Kidney (tissue), 22 donors: ENCODE measurements at places on chromosomes 6 and 20. TPM values are rescaled to one million over a fixed set of nuclear protein-coding genes. Genes with fewer than 3 reads are reported as not detected.

DNA sequence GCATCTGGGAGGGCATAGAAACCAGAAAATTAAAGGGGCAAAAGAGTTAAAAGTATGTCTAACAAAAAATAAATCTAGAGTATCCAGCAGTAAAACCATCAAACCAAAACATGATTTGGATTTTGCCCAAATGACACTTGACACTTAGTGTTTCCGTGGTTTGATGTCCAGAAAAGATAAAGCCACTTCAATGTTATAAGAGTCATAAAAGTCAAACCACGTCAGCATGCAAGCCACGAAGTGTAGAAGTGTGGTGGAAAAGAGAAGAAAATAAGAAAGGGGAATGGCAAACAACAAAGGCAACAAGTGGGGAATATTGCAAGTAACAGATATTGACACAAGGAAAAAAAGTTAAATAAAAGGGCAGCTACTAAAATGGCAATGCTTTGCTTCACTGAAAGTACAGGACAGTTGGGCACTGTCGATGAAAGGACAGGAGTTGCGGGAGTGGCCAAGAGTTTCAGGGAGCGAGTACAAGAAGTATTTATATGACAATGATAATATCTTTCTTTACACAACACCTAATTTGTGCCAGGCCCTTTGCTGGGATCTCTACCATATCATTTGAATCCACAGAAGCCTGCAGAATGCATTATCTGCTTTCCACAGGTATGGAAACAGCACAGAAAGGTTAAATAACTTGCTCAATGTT is 6.3 kb upstream of the HDDC2 start:
- DNase-seq: no peak
- H3K4me3 ChIP-seq: no peak overlapping the region
- no peak overlapping the region for H3K27ac ChIP-seq
- H3K4me1 ChIP-seq: no peaks in the 10 kb centered on the region

Gene NKAIN4
- total RNA-seq: 29.7 TPM

DNA sequence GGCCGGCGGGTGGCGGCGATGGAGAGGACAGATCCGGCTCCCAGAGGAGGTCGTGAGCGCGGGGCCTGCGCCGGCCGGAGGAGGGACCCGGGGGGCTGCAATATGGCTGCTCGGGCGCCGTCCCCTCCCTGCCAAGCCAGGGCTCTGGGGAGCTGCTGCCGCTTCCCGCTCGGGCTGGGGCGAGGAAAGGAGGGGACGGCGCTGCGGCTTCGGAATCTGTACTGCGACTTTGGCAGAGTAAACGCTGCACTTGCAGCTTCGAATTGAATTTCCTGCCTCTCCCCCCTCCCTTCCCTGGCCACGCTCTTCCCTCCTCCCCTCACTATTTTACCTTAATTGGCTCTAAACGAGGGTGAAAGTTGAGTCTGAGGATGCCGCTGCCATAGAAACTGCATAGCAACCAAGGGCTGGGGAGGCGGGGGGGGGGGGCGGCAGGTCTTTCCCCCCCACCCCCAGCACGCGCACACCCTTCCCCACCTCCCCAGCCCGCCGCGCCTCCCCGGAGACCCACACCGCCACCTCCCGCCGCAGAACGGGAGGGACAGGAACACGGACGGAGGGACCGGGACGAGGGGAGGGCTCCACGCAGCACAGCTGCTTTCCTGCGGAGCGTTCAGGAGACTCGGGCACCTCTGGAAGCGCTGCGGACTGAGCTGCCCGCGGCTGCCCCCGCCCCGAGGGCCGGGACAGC is 93.9 kb downstream of the RNASET2 start:
- DNase-seq: peak; percentile 59
- H3K27ac ChIP-seq: no peak overlapping the region
- H3K27me3 ChIP-seq: no peaks in the 10 kb centered on the region
- no peaks in the 10 kb centered on the region for H3K4me1 ChIP-seq
- peak overlapping the region; percentile 36 for H3K4me3 ChIP-seq
- no peaks in the 10 kb centered on the region for H3K36me3 ChIP-seq

DNA sequence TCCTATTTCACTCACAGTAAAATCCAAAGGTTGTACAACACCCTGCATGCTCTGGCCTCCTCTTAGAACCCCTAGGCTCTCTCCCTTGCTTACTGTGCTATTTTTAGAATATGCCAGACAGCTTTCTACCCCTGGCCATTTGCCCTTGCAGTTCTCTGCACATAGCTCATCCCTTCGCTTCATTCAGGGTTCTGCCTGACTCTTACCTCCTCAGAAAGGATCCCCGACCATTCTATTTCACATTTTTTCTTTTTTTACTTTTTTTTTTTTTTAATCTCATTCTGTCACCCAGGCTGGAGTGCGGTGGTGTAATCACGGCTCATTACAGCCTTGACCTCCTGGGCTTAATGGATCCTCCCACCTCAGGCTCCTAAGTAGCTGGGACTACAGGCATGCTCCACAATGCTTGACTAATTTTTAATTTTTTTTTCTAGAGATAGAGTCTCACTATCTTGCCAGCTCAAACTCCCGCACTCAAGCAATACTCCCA is 33.6 kb downstream of the COMMD7 start:
- no peaks in the 10 kb centered on the region for H3K4me1 ChIP-seq
- no peaks in the 10 kb centered on the region for H3K27me3 ChIP-seq
- no peak for DNase-seq
- no peaks in the 10 kb centered on the region for H3K36me3 ChIP-seq
- no peak overlapping the region for H3K27ac ChIP-seq

GRCh38 chr6:53067849-53068361 is 2.7 kb downstream of the FBXO9 start:
- no peaks in the 10 kb centered on the region for H3K4me1 ChIP-seq
- DNase-seq: no peak

GRCh38 chr6:37535759-37536490 is 36.2 kb upstream of the CCDC167 start:
- no peaks in the 10 kb centered on the region for H3K36me3 ChIP-seq
- no peaks in the 10 kb centered on the region for H3K4me1 ChIP-seq
- no peak overlapping the region for H3K27ac ChIP-seq

DNA sequence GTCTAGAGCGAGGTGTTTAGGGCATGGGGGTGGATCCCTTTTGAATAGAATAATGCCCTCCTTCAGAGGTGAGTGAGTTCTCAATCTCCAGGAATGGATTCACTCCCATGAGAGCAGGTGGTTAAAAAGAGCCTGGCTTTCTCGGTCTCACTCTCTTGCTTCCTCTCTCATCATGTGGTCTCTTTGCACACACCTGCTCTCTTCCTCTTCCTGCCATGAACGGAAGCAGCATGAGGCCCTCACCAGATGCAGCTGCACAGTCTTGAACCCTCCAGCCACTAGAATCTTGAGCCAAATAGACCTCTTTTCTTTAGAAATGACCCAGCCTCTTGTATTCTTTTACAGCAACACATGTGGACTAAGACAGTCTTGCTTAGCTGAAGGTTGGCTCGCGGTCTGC is 119.3 kb downstream of the BMP7 start:
- no peak overlapping the region for H3K27ac ChIP-seq
- no peak for DNase-seq
- no peaks in the 10 kb centered on the region for H3K4me1 ChIP-seq
- no peaks in the 10 kb centered on the region for H3K27me3 ChIP-seq
- no peak overlapping the region for H3K4me3 ChIP-seq
- H3K36me3 ChIP-seq: no peaks in the 10 kb centered on the region
